ENCODE measurements at places on chromosomes 3 and 15.

GRCh38 chr3:173688216-173688842, 290.8 kb downstream of the NLGN1 start:
- no peak for DNase-seq

DNA sequence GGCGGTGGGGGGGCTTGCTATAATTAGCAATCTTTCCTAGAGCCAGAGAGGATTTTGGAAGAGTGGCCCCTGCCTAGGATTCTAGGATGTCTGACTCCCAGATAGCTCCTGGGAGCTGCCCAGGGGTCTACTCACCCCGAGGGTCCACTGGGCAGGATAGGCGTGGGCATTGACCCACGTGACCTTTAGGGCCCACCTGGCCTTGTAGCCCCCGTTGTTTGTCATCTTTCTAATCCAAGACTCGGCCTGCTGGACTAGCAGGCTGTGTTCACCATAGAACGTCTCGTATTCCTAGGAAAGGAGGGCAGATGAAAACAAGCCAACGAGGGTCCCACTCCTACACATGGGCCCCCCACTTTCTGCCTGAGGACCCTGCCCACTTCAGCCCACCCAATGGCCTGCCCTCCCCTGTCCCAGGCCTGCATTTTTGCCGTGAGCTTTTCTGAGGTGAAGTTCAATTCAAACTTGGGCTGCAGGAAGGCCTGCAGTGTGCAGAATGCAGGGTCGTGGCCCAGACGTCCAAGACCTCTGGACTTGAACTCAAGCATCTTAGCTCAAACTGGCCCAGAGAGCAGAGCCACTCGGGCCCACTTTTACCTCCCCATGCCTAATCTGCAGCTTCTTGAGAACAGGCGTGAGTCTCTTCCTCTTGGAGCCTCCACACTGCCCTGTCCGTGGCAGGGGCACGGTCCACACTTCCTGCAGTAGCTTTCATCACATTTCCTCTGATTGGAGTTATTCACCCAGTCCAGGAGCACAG, 41.5 kb downstream of the MUC4 start:
- DNase-seq: no peak

DNA sequence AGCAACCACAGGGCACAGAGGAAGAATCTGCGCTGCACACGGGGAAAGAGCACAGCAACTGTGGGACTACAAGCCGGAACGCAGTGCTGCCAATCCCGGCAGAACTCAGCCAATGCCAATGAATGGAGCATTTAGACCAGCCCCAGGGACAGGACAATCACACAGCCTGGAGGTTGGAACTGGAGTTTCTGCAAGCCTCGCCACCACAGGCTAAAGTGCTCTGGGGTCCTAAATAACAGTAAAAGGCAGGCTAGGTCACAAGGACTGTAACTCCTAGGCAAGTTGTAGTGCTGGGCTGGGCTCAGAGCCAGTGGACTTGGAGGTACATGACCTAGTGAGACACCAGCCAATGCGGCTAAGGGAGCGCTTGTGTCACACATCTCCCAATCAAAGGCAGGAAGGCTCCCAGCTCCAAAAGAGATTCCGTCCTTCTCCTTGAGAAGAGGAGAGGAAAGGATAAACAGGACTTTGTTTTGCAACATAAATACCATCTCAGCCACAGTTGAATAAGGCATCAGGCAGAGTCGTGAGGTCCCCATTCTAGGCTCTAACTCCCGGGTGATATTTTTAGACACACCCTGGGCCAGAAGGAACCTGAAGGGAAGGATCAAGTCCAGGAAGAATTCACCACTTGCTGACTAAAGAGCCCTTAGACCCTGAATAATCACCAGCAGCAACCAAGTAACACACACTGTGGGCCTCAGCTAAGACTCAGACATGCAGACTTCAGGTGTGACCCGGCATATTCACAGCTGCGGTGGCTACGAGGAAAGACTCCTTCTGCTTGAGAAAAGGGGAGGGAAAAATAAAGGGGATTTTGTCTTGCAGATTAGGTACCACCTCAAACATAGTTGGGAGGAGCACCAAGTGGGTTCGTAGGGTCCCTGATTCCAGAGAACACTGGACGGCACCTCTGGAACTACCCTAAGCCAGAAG, 85.5 kb upstream of the XXYLT1 start:
- DNase-seq: no peak

DNA sequence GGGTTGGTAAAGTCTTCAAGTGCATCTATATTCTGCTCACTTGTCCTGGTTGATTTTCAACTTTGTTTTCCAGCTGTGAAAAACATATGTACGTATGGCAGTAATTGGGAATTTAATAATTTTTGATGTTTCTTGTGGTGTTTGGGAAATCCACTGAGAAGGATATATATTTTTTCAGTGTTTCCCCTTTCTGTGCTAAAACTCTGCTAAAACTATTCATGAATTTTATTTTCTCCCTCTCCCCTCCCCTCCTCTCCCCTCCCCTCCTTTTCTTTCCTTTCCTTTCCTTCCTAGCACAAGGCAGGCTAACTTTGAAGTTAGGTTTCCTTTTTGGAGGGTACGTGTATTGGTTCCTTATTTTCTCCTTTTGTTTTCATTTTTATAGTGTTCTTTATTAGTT, 220.7 kb downstream of the PDCD6IP start:
- DNase-seq: no peak

GRCh38 chr3:120469882-120470301, 19.1 kb upstream of the FSTL1 start:
- no peak for DNase-seq

DNA sequence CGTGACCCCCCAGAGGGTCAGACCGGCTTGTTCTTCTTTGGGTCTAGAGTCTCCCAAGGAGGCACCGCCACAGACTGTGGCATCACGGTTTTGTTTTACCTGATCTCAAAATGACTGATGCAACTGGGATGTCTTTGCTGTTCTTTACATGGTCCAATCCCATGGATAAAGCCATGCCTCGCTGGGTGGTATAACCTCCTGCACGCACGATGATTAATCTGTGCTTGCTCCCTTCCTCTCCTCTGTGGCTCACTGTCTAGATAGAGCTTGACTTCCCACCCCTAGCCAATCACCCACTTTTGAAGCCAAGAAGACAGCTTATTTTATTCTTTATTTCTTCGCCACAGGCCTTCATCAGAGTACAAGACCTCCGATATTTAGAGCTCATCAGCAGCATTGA, 36.6 kb upstream of the RHO start:
- no peak for DNase-seq

GRCh38 chr3:117540597-117540996, 831.0 kb downstream of the TUSC7 start:
- DNase-seq: no peak

- no peak for DNase-seq
Measured at GRCh38 chr15:98548139-98548971, 100.0 kb upstream of the IGF1R start.

- DNase-seq: no peak
Measured at GRCh38 chr3:2937592-2937991, 172.6 kb downstream of the IL5RA start.

- DNase-seq: no peak
Measured at GRCh38 chr15:80461356-80462095, 57.3 kb downstream of the ARNT2 start.

GRCh38 chr3:166304584-166304983, 467.4 kb upstream of the BCHE start:
- no peak for DNase-seq

DNA sequence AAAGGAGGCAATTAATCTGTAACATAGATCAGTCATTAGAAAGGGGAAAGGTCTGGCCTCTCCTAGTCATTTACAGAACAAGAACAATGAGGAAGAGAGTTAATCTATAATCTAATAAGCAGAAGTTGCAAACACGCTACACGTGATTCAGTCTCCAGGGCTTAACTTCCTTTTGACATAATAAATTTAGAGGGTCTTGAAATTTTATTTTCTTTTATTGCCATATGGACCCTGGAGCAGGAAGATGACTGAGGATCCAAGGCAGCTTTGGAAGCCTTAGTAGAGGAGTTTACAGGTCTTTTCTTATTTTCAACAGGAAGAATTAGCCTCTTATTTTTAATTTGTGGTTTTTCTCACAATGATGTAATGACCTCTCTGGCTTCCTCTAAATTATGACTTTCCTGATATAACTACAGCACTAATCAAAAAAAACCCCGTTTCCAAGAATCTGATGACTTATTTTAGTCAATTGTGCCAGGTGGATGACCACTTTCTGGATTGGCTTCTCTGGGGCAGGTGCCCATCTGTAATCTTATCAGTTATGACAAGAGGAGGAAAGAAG, 32.2 kb downstream of the ADGRG7 start:
- DNase-seq: no peak

- DNase-seq: no peak
Measured at GRCh38 chr3:59696783-59697182, 647.0 kb upstream of the CFAP20DC start.

GRCh38 chr3:164879201-164879600, 199.1 kb downstream of the SI start:
- DNase-seq: no peak

DNA sequence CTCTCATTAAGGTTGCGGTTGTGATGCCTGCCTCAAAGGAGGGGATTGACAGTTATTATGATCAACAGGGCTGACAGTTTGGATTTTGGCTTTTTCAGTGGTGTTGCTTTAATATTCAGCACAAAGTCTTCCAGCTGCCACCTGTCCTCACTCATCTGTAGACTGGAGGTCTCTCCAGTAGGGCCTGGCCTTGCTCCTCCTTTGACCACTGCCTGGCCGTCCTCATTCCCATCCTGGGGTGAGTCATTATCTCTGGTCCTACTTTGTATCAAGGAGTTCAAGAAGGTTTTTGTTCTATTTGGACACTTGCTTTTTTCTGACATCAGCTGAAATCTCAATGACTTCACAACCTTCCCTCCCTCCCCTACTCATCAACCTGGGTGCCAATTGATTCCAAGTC, 95.1 kb upstream of the ZPLD1 start:
- DNase-seq: no peak

DNA sequence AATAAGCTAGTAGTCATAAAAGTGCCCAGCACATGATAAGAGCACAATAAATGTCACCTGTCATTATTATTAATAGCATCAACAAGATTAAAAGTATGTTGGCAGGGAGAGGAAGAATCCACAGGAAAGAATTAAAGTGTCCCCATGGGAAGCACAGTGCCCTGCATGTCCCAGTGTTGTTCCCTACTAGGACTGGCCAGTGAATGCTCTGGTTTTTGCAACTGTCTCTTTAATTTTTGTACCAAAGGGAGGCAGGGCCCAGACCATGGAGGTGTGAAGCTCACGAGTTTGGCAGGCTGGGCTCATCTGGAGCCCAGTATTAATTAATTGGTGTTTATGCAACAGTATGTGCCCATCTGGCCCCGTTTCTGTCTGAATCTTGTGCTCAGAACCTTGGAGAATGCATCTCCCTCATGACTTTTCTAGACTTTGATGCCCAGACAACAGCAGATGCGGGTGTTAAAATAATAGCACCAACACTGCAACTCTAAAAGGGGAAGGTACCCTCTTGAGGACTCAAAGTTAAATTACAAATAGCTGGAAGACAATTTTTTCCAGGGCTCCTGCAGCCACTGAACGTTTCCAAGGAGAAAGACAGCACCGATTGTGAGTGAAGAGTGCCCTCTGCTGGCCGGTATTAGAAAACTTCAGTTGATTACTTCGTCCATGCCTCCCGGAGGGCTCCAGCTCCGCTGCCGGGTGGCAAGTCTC, 71.9 kb upstream of the SPATA12 start:
- DNase-seq: peak; percentile 63

- DNase-seq: no peak
Measured at GRCh38 chr3:157464321-157464720, 27.7 kb downstream of the PTX3 start.

DNA sequence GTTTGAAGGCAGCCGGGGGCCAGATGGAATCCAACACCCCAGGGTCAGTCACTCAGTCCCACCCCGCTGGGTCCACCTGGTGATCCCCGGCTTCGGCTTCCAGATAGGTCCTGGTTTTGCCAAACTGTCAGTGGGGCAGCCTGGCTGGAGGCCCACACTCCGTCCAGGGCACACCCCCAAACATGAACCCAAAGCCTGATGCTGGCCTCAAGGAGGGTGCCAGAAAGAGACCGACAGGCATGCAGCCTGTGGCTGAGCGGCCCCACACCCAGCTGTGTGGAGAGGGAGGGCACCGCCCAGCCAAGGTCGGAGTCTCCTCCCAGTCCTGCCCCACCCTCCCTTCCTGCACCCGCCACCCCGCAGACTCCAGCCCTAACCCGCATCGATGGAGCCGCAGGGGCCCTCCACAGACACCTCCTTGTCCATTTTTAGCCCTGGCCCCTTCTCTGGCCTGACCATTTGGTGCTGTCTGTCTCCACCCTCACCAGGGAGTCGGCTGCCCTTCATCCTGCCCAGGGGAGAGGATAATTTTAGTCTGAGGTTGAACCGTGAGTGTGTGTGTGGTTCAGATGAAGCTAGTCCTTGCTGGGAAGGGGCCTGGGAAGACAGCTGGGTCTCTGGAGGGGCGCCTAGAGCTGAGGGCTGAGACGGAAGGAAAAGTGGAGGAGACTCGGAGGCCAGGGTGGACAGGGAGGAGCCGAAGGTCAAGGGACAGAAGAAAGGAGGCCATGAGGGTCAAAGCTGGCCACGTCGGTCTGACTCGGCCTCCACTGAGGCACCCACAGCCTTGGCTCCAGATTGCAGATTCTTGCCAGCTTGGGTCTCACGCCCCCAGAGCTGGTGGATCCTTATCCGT, 23.1 kb downstream of the TNK2 start:
- DNase-seq: peak; percentile 63

DNA sequence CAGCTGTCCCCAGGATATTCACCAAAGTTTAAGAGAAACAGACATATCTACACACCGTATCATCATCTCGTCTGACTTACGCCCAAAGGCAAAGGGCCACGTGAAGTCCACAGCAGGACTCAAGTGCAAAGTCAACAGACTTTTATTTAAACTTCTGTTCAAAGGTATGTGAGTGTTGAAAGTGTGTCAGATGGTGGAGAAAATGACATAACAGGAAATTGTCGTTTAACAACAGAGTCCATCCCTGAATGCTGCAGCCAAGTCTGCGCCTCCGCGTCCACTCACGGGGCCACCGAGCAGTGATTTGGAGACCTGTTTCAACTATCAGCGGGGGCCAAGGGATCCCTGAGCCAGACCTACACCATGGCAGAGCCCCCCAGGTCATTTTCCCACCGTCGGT, 165.6 kb downstream of the XXYLT1 start:
- no peak for DNase-seq

- DNase-seq: no peak
Measured at GRCh38 chr15:48396020-48396419, 64.8 kb downstream of the DUT start.

GRCh38 chr15:71443538-71443937, 328.3 kb downstream of the THSD4 start:
- peak; percentile 35 for DNase-seq

GRCh38 chr3:51646091-51646490, 25.0 kb upstream of the TEX264 start:
- no peak for DNase-seq

GRCh38 chr3:96869316-96869715, 54.9 kb downstream of the EPHA6 start:
- DNase-seq: no peak

GRCh38 chr3:111539351-111540331, 2.4 kb upstream of the CD96 start:
- DNase-seq: peak; percentile 23
